Liver (tissue), 10 donors: ENCODE measurements at places on chromosomes 3 and 15. TPM values are rescaled to one million over a fixed set of nuclear protein-coding genes. Genes with fewer than 3 reads are reported as not detected.
A peak's percentile ranks its signal among the peaks of the same experiment; 100 is the strongest.

DNA sequence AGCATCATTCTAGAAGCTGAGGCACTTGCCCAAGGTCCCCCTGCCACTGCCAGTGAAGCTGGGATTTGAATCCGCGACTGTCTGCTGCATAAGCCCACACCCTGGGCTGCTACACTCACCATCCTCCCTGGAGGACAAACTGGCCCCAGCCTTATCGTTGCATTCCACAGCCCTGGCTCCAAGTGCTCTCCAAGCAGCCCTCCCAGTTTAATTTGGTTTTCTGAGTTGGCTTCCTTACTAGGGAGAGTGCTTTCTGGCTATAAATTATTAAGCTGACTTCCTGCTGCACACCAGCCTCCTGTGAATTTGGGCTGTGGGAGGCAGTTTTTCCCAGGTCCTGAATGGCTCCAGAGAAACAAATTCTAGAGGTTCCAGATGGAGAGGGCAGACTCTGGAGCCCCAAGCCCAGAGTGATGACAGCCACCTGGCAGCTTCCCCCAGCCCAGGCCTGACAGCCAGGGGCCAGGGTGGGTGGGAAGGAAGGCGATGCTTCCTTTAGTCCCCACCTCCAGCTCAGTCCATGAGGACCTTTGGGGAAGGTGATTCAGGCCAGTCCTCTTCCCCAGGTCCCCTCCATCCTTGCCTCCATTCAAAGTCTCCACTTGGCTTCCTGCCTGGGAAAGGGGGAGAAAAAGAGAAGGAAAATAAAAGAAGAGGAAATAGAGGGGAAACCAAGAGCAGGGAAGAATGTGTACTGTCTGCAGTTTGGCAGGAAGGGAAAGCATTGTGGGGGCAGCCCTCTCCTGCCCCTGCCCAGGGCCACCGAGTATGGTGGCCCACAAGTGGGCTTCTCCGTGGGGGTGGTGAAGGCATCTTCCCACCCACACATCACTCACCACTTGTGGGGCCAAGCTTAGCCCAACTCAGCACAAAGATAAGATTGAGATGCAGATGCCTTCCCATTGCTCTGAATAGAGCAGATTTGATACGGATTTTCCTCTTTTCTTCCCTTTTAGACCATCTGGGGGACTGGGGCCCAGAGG lies 69.6 kb downstream of the SEMA5B start:
- no peaks in the 10 kb centered on the region for H3K4me1 ChIP-seq
- H3K4me3 ChIP-seq, result no peak overlapping the region
- DNase-seq, result no peak
- H3K27me3 ChIP-seq, result no peaks in the 10 kb centered on the region

DNA sequence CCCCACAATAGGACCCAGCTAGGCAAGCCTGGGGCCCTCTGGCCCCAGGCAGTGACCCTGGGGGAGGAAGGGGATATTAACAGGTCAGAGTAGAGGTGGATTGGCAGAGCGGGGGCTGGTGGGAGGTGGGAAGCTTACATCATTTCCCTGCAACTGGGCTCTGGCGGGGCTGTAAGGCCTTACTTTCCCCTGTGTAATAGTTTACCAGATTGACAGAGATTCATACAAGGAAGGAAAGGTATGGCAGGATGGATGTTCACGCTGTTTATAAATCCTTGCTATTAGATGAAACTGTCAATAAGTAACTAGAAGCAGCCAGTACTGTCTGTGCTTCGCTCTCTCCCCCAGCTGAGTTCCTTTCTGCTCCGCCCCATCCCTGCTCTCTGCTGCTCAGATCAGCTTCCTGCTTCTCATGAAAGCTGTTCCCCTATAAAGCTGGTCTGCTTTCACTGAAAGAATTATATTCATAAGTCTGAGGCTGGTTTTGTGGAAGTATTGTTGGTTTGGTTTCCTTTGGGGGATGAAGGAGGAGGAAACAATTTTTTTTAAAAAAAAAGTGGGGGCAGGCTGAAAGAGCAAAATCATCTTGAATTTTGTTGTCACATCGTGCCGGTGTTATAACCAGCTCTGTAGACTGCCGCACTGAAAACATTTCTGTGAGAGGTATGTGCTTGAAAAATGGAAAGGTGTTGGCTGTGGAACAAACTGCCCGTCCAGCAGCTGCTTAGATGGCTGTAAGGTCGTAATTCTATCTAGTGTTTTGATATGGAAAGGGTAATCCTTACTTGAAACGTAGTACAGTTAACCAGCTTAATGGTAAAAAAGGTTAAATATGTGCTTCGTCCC lies 76.4 kb downstream of the BBX start:
- H3K4me3 ChIP-seq, result peak overlapping the region; percentile 59
- no peaks in the 10 kb centered on the region for H3K27me3 ChIP-seq
- peak overlapping the region; percentile 81 for H3K27ac ChIP-seq
- H3K4me1 ChIP-seq, result peaks cover 7% of the 10 kb centered on the region

DNA sequence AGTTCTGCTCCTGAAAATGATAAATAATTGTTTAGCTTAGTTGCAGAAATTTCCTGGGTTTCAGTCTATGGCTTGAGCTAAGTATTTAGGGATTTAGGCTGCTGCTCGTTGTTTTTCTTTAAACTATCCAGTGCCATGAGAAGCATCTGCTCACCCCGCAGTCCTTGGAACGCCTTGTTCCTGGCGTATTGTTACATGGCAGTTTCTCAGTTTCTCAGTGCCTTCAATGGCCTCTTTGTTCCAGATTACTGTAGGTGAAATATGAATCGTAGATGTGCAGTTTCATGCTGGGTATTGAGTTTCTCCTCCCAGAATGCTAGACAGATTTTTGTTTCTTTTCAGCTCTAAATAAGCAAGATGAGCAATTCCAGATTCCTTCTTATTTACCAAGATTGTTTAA lies 269.5 kb upstream of the GBE1 start:
- H3K4me1 ChIP-seq, result no peaks in the 10 kb centered on the region
- H3K27ac ChIP-seq, result no peak overlapping the region
- no peak for DNase-seq
- H3K4me3 ChIP-seq, result no peak overlapping the region
- no peaks in the 10 kb centered on the region for H3K27me3 ChIP-seq

GRCh38 chr3:35665390-35666055 lies 26.2 kb downstream of the ARPP21 start:
- no peak overlapping the region for H3K27ac ChIP-seq
- H3K27me3 ChIP-seq, result no peaks in the 10 kb centered on the region
- H3K4me1 ChIP-seq, result peaks cover 10% of the 10 kb centered on the region
- no peaks in the 10 kb centered on the region for H3K36me3 ChIP-seq

GRCh38 chr3:63870615-63871005 lies 6.9 kb downstream of the ATXN7 start:
- no peak overlapping the region for H3K27ac ChIP-seq
- H3K36me3 ChIP-seq, result no peaks in the 10 kb centered on the region
- H3K27me3 ChIP-seq, result no peaks in the 10 kb centered on the region

DNA sequence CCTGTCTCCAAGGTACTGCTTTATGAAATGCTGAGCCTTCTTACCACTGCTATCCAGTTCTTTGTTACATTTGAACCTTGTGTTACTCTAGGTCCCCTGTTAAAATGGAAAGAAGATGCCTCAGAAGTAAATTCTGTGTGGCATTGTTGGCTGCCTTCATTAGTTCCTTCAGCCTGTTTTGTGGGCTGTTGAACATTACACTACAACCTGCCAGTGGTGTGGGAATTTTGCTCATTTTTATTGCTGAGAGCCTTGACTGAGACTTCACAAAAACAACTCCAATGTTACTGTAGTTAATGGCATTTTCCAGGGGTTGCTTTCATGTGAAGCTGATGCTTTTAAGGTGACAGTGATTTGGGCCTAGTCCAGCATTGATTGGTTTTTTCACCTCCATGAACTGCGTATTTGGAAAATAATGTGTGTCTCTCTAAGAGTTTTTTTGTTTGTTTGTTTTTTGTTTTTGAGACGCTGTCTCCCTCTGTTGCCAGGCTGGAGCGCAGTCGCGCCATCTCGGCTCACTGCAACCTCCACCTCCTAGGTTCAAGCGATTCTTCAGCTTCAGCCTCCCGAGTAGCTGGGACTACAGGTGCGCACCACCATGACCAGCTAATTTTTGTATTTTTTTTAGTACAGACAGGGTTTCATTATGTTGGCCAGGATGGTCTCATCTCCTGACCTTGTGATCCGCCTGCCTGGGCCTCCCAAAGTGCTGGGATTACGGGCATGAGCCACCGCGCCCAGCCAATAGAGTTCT lies 4.3 kb downstream of the MAPK6 start:
- no peak overlapping the region for H3K4me3 ChIP-seq
- no peaks in the 10 kb centered on the region for H3K27me3 ChIP-seq
- H3K27ac ChIP-seq, result peak overlapping the region; percentile 82
- no peaks in the 10 kb centered on the region for H3K4me1 ChIP-seq
- H3K36me3 ChIP-seq, result no peaks in the 10 kb centered on the region

- no peak overlapping the region for H3K4me3 ChIP-seq
- DNase-seq, result no peak
- H3K4me1 ChIP-seq, result no peaks in the 10 kb centered on the region
- no peaks in the 10 kb centered on the region for H3K36me3 ChIP-seq
- no peak overlapping the region for H3K27ac ChIP-seq
- H3K27me3 ChIP-seq, result no peaks in the 10 kb centered on the region
Observed at GRCh38 chr3:21020681-21021080, 730.3 kb downstream of the ZNF385D start.

- peaks cover 8% of the 10 kb centered on the region for H3K36me3 ChIP-seq
- H3K27ac ChIP-seq, result no peak overlapping the region
- H3K27me3 ChIP-seq, result no peaks in the 10 kb centered on the region
- H3K4me3 ChIP-seq, result no peak overlapping the region
- DNase-seq, result no peak
- no peaks in the 10 kb centered on the region for H3K4me1 ChIP-seq
Observed at GRCh38 chr15:77042245-77042919, 28.5 kb downstream of the TSPAN3 start.

DNA sequence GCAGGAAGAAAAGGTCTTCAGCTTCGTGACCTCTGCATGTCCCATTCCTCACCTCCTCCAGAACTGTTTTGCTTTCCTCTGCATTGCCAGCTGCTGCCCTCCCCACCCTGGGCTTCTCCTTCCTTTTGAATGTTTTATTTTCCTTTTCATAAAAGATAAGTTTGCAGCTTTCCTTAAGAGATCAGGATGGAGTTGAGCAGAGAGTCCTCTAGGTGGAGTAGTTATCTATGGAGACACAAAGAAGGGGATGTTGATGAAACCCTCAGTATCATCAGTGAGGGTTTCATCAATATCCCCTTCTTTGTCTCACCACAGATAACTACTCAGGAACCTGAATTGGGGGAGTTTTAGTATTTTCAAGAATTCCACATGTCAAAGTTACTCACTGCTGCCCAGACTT lies 19.0 kb upstream of the SLC25A36 start:
- H3K4me3 ChIP-seq, result no peak overlapping the region
- H3K36me3 ChIP-seq, result no peaks in the 10 kb centered on the region
- peaks cover 8% of the 10 kb centered on the region for H3K27me3 ChIP-seq
- peaks cover 4% of the 10 kb centered on the region for H3K4me1 ChIP-seq

DNA sequence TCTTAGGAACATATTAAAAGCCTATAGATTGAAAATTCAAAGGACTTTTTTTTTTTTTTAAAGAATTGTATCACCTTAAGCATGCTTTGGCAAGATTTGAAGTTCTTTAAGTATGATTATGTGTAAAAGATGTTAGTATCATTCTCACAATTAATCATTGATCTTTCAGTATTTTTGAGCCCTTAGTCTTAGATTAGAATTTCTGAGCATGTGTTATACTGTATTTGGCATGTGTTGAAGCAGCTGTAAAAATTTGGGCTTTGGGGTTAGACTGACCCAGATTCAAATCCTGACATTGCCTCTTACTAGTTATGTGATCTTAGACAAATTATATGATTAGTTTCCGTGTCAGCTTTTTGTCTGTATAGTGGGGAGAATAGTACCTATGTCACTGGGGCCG lies 6.3 kb downstream of the OXSR1 start:
- H3K27ac ChIP-seq, result no peak overlapping the region
- no peak for DNase-seq
- H3K4me1 ChIP-seq, result no peaks in the 10 kb centered on the region
- no peaks in the 10 kb centered on the region for H3K36me3 ChIP-seq
- H3K27me3 ChIP-seq, result no peaks in the 10 kb centered on the region

GRCh38 chr3:58085616-58086015 lies 77.4 kb downstream of the FLNB start:
- H3K4me1 ChIP-seq, result peaks cover 4% of the 10 kb centered on the region
- H3K4me3 ChIP-seq, result no peak overlapping the region
- H3K36me3 ChIP-seq, result peaks cover 17% of the 10 kb centered on the region
- H3K27ac ChIP-seq, result no peak overlapping the region

DNA sequence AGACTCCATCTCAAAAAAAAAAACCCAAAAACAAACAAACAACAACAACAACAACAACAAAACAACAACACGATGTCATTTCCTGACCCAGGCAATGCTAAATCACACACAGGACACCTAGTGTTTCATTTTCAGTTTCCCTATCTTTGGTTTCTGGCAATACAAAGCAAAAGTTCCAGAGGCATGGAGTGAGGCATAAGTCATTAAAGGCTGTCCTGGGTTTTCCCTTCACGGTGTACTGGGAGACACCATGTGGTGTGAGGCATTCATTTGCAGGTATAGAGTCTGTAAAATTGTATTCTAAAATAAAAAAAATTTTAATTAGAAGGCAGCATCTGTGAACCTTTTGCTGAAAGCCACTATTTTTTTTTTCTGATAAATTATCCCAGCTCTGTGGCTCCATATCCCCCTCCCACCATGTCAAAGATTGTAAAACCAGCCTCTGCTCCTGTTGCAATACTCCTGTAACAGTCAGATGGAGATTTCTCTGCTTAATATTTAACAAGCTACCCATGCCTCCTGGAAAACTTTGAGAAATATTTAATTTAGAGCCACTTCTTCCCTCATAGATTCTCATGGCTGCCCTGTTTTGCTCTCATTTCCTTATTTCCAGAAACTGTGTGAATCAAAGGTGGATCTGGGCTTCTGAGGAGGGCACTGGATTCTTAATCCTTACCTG lies 324.6 kb downstream of the MCTP2 start:
- no peak for DNase-seq
- no peaks in the 10 kb centered on the region for H3K36me3 ChIP-seq
- no peaks in the 10 kb centered on the region for H3K4me1 ChIP-seq

DNA sequence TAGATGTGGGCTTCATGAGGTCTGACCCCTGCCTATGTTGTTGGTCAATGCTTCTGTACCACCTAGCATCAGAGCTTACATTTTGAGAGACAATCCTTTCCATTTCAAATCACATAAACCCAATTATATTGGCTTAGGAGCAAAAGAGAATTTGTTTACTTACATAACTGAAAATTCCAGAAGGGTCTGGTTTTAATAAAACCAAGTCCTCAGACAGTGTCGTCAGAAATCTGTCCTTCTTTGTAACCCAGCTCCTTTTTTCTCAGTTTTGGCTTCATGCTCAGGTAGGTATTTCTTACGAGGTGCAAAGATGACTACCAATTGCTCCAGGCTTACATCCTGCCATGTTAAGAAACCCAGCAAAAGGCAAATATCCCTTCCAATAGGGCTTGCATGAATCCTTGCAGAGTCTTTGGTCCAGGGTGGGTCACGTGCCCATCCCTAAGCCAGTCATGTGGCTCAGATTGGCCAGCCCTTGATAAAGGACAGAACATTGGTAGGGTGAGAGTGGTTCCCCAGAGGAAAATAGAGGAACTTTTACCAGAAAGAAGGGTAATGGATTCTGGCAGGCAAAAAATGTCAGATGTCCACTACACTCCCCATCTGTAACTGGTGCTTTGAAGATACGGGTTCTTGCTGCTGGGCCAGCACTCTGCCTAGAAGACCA lies 50.2 kb upstream of the VILL start:
- H3K27ac ChIP-seq, result no peak overlapping the region
- peaks cover 25% of the 10 kb centered on the region for H3K4me1 ChIP-seq
- no peaks in the 10 kb centered on the region for H3K27me3 ChIP-seq

GRCh38 chr3:78322780-78323179 lies 1282.9 kb downstream of the ROBO2 start:
- H3K27ac ChIP-seq, result no peak overlapping the region
- H3K36me3 ChIP-seq, result no peaks in the 10 kb centered on the region
- DNase-seq, result no peak
- no peak overlapping the region for H3K4me3 ChIP-seq

Gene ZDHHC23
- total RNA-seq, result 16.2 TPM

Gene SCN11A
- total RNA-seq, result 0.14 TPM

Gene PFKFB4
- total RNA-seq, result 2.7 TPM

Gene AP3S2
- total RNA-seq, result 24.1 TPM

Gene ISLR
- 3.2 TPM for total RNA-seq
